ENCODE measurements at places on chromosomes 1 and 21.

DNA sequence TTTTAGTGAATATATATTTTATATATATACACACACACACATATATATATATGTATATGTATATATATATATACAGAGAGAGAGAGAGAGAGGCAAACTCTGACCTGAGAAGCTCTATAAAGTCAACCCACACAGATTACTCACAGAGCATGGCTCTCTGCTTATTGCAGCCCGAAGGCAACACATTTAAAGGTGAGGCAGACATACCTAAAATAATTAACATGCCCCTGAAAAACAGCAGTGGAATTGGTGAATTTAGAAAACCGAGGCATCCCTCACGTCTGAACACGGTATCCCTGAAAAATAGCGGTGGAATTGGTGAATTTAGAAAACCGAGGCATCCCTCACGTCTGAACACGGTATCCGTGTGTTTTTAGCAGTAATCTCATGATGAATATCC is 228.2 kb downstream of the KIF26B start:
- no peak for DNase-seq

DNA sequence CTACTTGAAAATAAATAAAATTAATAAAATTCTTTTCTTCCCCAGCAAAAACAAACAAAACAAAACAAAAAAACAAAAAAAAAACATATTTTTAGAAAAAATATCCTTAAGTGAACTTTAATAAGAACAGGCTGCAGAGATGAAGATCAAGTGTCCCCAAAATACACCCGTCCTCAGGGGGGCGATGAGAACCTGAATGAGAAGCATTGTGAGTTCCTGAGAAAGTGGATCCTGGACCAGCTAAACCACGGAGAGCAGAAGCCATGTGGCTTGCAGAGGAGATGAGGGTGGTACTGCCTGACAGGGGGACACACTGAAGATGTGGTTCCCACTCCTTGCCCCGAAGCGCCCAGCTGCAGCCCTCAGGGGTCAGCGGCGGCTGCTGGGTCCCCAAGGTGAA is 89.3 kb downstream of the ITPKB start:
- DNase-seq, result peak; percentile 62

- no peak for DNase-seq
These were observed 1.4 kb downstream of the ACADM start for GRCh38 chr1:75725861-75726361.

DNA sequence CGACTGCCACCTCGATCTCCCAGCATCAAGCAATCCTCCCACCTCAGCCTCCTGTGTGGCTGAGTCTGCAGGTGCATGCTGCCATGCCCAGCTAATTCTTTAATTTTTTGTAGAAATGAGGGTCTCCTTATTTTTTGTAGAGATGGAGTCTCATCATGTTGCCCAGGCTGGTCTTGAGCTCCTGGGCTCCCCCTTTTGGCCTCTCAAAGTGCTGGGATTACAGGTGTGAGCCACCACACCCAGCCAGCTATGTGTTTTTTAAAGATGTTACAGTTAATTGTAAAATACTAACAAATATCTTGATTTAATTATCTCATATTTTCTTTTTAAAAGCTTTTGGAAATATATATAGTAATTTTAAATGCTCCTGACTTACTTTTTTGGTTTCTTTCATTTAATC is 181.3 kb upstream of the DMRTA2 start:
- no peak for DNase-seq

DNA sequence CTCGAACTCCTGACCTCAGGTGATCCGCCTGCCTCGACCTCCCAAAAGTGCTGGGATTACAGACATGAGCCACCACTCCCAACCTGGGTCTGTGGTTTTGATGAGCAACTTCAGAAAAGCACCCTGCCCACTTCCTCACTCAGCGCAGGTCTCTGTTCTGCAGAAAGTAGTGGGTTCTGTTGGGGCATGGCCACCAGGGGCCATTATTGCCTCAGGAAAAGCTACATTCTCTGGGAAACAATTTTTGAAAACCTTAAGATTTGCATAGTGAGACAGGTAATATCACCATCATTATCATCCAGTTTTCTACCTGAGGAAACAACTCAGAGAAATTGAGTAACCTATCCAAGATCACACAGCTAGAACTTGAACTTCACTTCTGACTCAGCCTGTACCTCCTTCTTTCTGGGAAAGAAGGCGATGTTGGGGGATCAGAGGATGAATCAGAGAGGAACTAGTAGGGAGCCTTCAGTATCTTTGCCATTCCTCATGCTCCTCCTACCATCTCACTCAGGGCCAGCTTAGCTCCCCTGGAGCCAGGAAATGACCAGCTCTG is 7.1 kb upstream of the NES start:
- DNase-seq, result peak; percentile 66

GRCh38 chr1:12148958-12149790 is 17.6 kb upstream of the TNFRSF1B start:
- no peak for DNase-seq

DNA sequence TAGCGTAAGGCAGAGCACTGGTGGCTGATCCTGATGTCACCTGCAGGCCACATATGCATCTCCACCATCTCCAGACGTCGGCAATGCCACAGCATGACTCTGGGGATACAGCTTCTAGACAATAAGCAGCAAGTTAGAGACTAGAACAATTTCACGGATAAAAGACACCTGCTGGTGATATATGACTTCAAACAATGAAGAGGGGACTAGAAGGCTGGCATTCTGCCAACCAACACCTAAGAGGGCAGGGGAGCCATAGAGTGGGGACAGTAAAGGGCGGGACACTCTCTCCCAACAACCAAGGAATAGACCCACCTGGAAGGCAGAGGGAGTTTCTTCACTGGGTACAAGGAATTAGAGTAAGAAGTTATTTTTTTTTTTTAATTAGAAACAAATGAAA is 126.7 kb downstream of the SIM2 start:
- DNase-seq, result no peak

DNA sequence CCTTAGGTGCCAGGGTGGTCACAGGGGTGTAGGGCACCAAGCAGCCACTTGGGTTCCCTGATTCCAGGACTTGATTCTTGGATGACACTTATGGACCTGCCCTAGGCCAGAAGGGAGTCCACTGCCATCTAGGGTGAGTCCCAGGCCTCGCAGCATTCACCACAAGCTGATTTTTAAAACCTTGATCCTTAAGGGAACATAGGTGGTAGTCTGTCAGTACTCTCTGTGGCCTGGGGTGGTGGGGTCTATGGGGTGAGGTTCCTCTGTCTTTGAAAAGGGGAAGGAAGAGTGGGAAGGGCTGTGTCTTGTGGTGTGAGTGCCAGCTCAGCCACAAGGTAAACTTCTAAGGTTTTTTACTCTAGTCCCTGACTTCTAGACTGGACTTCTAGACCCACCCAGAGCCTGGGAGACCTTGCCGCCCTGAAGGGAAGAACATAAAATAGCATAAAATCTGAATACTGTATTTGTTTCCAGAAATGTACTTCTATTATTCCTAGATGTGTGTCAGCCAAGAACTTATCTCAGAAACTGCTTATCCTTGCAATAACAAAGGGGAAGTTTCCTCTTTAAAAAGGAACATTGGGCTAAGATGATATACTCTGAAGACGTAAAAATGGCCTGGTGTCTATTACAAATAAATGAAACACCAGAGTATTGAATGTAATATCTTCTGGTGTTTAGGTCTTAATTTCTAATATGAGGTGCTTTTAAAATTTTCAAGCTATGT is 757.3 kb downstream of the LTN1 start:
- no peak for DNase-seq

DNA sequence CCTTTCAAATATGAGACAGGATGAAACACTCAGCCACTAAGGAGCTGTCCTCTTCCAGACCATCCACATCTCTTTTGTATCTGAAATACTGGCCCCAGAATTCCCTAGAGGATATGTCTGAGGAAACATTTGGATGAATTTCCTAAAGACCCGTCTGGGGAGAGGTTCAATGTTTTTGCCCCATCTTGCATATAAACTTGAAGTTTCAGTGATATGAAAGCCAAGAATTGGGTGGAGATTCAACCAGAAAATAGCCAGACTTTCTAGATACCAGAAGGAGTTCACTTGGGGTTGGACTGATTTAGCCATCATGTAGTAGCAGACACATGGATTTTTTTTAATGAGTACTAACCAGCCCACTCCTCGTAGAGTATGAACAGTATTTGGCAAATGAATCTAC is 182.0 kb downstream of the PLPP3 start:
- no peak for DNase-seq

DNA sequence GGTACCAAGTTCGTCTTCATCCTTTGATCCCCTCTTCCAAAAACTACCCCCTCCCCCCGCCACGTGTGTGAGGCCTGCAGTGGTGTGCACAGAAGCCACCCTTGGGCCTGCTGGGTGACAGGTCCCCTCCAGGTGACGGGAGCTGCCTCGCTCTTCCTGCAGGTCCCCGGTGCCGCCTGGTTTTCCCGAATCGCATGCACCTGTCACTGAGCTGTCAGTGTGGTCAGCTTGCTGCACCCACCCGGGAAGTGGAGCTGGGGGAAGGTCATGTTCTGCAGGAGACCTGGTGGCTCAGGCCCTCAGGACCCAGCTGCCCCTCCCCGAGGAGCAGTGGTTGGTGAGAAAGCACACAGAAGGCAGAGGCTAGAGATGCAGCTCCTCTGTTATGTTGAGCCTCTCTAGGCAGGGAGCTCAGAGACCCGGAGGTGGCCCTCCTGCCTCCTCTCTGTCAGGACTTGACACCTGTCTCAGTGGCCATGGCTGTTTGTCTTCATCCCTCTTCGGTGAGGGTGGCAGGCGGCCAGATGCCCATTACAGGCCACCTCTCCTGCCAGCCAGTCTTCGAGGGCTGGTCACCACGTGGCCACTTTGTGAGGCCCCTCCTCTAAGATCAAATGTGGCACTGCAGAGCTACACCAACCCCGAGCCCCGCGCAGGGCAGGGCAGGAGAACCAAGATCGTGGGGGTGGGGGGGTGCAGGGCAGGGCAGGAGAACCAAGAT is 60.9 kb downstream of the SKI start:
- DNase-seq, result no peak

DNA sequence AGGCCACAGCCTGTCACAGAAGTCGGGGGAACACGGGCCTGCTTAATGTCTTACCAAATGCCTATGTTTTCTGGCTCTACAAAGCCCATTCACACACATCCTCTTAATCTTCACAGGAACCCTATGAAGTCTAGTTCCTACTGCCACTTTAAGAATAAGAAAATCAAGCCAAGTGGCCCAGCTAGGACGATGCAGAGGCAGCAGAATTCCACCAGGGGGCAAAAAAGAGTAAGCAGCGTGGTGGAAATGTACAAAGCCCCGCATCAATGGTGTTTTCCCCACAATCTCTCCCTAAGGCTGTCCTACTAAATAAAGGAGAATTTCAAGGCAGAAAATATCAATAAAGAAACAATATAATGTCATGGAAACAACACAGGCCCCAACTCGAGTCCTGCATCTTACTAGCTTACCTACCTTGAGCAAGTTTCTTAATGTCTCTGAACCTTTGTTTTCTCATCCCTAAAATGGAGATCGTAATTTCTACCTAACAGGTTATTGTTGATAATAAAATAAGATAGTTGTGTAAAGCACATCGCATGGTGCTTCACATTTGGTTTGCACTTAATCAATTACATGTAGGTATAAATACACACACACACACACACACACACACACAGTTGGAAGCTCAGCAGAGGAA is 21.4 kb downstream of the SEC16B start:
- peak; percentile 37 for DNase-seq

GRCh38 chr1:208272713-208273112 is 28.5 kb upstream of the PLXNA2 start:
- no peak for DNase-seq

GRCh38 chr1:21876267-21876666 is 60.8 kb downstream of the HSPG2 start:
- DNase-seq, result no peak

DNA sequence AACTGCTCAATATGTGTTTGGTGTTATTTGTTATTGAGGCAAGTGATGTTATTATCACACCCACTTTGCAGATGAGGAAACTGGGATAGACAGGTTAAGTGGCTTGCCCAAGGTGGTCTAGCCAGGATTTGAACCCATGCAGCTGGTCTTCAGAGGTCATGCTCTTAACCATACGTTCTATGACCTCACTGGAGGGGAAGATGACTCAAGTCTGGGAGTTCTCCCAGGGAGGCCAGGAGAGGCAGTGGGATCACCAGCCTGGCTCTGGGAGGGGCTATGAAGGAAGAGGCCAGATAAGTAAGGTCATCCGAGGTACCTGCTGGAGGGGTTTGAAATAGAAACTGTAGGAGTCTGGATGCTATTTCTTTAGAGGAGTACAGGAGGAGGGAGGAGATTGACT is 95.3 kb downstream of the NAV1 start:
- no peak for DNase-seq

- DNase-seq, result no peak
These were observed 18.9 kb downstream of the CAPN2 start for GRCh38 chr1:223731133-223731770.

GRCh38 chr1:19262047-19262446 is 10.4 kb downstream of the MRTO4 start:
- DNase-seq, result no peak

DNA sequence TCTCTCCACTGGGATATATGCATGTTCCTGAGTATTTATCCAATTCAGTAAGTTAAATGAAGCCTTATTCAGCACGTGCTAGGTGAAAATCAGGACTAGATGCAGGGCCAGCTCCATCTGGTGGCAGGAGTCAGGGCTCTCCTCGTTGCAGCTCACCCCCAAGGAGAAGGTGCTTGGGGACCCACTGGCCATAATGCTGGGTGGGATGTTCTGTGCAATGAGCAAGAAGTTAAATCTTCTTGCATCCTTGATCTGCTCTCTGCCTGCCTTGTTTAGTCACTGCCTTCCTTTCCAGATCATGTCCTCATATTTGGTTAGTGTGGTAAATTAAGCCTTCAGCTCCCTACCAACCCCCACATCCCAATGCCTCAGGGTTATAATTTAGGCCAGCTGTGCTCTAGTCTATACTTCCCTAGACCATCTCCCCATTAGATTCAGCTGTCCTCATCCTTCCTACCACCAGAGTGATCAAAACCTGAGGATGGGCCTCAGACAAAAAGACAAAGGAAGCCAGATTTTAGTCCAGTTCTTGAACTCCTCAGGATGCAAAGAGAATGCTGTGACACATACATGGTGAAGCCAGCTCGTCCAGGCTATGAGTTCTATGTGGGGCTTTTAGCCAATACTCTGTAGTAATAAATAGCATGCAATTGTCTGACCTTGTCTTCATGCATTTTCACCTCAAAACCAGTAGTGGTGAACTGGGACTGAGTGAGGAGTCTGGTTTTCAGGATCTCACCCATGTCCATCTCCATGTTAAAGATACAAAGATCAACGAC is 55.9 kb downstream of the SEC16B start:
- no peak for DNase-seq

DNA sequence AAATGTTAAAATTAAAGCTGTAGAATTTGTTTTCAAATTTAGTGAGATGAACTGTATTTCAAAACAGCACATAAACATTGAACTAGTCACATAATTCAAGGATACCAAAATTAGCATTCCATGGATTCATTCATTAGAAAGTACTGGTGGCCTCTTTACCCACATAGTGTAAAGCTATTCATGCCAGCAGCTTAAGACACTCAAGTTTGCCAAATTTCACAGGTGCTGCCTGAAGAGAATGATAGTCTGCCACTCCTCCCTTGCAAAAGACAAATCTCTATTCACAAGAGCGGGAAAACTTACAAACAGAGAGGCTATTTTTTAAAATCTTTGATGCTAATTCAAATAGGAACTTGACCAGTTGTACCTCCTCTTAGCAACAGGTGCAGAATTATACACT is 337.0 kb downstream of the BRINP3 start:
- DNase-seq, result no peak
